ENCODE measurements at places on chromosomes 7 and 10.

GRCh38 chr10:71547876-71548846 lies 151.4 kb downstream of the CDH23 start:
- DNase-seq, result no peak

DNA sequence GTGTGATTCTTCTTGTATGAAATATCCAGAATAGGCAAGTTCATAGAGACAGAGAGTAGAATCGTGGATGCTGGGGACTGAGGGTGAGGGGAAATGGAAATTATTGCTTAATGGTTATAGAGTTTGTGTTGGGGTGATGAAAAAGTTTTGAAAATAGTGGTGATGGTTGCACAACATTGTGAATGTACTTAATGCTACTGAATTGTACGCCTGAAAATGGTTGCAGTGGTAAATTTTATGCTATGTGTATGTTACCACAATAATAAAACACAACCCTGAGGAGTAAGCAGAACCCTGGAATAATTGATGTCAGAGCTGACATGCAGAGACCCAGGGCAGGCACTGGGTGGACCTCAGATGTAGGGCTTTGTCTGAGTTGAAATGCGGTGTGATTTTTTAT lies 57.6 kb downstream of the TACR2 start:
- DNase-seq, result no peak

DNA sequence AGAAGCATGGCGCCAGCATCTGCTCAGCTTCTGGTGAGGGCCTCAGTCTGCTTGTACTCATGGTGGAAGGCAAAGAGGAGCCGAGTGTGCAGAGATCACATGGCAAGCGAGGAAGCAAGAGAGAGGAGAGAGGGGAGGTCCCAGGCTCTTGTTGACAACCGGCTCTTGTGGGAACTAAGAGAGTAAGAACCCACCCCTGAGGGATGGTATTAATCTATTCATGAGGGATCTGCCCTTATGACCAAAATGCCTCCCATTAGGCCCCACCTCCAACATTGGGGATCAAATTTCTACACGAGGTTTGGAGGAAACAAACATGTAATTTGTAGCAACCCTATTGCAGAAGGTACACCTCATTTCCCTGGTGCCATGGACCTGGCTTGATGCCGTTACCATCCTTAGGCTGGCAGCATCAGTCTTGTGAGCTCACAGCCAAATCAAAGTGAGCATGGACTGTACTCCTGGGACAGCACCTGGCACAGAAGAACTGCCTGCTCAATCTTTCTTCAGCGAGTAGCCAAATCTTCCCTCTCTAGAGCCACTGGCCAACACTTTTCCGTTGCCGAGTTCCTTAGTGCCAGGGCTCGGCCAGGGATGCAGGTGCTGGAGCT lies 6.5 kb downstream of the BTBD16 start:
- DNase-seq, result no peak

DNA sequence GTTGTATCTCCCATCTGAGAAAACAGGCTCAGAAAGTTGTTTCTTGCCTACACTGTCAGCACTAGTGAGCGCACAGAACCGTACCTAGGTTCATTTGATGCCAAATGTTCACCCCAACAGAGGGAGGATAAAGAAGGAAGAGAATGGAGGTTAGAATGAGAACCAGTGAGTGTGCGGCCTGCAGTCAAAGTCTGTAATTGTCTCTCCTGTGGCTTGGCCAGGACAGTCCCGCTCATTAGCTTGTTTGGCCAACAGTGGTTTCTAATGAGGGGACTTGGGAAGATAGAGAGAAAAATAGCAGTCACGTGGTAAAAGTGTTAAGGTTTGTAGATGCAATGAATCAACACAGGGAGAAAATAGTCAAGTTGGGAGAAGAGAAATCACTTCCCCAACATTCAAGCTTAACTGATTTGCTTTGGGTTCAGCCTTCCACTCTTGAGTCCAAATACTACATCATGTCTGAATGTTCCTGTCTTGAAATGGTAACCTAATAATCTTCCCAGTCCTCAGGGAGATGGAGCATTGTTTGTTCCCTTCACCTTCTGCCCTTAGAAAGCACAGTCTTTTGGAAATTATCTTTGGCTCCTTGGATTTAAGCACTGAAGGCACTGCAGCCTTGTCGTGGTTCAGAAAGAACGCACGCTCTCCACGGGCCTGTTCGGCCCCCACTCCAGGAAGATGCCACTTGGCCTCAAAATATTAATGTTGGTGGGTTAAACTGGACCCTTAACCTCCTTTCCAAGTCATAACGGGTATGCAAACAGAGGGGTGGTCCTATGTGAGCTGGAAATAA lies 360.4 kb upstream of the ZNF32 start:
- no peak for DNase-seq

DNA sequence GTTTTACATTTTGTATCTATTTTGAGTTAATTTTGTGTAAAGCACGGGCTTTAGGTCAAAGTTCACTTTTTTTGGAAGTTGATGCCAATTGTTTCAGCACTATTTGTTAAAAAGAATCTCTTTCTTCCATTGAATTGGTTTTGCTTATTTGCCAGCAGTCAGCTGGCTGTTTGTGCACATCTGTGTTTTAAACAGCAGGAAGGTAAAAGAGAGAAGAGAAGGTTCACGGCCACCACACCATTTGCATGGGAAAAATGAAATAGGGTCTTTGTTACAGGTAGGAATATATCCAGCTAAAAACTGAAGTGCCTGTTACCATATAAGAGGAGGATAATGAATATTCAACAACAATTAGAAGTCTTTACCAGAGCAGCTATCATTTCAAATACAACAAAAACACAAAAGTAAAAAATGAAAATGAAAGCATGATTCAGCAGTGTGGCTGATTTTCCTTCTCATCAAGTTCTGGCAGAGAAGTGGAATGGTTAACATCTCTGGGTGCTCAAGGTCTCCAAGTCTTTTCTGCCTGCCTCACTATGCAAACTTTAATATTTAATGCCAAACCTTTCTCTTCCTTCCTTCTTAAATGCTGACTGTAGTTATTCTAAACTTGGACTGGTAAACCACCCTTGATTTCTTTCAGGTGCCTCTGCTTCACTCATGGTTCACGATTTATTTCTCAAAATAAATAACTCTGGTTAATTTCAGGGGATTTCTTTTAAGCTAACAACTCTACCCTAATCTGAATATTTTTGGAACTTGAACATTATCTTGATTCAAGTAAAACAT lies 841.5 kb downstream of the GRM8 start:
- DNase-seq, result no peak

DNA sequence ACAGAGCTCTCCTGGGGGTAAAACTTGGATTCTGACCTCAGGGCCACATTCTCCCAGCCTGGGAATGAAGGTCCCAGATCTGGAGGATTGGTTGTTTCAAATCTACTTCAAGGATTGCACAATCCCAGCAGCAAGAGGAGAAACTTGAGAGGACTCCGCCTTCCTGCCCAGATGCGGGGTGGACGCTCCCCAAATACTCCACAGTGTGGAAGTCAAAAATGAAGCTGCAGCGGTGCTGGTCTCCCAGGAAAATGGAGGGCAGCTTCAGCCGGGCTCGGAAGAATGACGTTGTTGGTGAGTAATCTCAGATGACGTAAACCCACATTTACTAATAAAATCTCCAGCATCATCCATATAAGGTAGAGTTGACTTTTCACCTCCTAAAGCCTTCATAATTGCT lies 31.5 kb upstream of the PPP2R2D start:
- no peak for DNase-seq

- DNase-seq, result no peak
Measured at GRCh38 chr7:156558198-156558597, 82.4 kb upstream of the RNF32 start.

GRCh38 chr10:88840104-88840503 lies 11.5 kb downstream of the ANKRD22 start:
- no peak for DNase-seq

DNA sequence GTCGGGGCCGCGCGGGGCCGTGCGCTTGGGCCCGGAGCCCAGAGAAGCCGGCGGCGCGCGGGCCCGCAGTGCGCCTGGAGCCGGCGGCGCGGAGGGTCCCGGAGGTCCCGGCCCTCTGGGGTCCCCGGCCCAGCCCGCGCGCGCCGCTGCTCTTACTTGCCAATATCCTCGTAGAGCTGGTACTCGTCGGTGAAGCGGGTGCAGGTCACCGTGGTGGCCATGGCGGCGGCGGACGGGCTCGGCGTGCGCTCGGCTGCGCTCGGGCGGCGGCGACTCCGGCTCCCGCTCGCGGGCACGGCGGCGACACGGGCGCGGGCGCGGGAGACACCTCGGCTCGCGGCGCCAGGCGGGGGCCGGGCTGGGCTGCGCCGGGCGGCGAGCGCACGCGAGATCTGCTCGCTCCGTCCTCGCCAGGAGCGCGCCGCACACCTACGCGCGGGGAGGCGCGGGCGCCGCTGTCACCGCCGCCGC lies at the start of gene CAMK2B:
Gene CAMK2B, minus strand, starts transcription at position 394 of the 471 bp plus-strand sequence. Its CDS starts 173 bp downstream, at position 221.
- no peak for DNase-seq

DNA sequence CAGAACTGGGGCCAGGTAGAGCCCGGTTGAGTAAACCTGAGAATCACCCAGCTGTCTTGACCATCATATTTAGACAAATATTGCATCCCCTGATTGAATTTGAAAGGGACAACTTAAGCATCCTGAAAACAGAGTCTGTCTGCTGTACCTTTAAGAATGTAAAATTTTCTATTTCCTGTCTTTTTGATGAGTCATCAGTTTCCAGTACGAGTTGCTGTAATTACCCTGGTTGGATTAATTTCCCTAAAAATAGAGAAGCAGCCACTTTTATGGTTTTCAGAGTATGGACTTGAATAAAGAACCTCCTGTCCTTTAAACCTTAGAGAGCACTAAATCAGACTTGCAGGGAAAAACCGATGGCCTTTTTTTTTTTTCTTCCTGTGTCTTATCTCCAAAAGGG lies 164.6 kb upstream of the SH2B2 start:
- no peak for DNase-seq

GRCh38 chr7:66535414-66536329 lies 93.0 kb upstream of the KCTD7 start:
- DNase-seq, result no peak

DNA sequence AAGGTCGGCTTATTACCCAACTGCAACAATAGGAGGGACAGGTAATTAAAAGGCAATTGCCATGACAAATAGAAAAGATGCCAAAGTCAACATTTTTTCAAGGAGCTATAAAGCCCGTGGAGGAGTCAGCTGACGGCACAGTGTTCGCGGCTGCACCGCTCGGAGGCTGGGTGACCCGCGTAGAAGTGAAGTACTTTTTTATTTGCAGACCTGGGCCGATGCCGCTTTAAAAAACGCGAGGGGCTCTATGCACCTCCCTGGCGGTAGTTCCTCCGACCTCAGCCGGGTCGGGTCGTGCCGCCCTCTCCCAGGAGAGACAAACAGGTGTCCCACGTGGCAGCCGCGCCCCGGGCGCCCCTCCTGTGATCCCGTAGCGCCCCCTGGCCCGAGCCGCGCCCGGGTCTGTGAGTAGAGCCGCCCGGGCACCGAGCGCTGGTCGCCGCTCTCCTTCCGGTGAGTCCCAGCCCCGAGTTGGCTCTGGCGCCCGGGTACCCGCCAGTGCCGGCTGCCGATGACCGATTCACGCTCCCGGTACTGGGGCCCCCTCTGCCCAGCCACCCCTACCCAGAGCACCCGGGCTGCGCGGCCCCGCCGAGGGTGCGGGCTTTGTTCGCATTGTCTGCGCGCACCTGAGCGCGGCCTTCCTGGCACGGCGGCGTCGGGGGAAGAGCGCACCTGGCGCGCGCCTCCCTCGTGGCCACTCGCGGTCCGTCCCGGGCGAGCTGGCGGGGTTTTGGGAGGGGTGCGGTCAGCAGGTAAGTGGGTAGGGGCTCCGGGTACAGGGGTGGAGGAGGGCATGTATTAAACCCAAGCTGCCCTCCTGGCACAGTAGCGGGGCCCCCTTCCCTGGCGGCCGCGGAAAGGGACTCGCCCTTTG lies at the start of gene VWA2:
Gene VWA2, plus strand, starts transcription at position 138 of the 877 bp plus-strand sequence. CDS start 9,460 bp downstream, outside the sequence.
- peak; percentile 10 for DNase-seq

- DNase-seq, result no peak
Measured at GRCh38 chr10:100209303-100209702, 20.1 kb downstream of the CHUK start.

GRCh38 chr10:118483496-118483895 lies 112.0 kb downstream of the PRLHR start:
- DNase-seq, result no peak

DNA sequence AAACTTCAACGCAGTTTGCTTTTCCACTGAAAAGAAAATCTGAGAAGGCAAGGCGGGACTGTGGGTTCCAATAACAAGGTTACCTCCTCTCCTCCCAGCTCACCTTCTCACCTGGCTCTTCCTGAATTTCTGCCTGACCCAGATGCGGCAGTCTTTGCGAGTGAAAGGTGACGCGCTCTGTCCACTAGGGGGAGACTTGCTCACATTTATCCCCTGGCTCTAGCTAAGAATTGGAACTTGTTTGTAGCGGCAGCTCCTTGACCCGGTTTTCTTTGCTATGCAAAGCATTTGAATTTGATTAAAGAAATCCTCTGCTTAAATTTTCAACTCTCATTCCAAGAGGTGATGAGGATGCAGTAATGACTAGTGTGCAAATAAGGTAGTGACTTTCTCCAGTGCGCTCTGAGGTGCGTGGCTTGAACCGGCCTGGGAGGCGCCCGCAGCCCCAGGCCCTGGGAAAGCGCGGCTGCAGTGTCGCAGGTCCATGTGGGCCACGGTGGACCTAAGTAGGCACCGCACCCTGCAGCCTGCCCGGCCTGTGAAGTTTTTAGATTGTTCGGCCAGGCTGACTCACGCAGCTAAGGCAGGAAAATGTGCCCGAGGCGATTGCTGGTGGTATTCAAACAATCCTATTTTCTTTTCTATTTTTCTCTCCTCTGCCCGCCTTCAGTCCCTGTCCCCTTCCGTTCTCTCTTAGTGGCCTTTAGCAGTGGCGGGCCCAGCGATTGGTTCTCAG lies 336.9 kb upstream of the NPSR1 start:
- DNase-seq, result peak; percentile 41

DNA sequence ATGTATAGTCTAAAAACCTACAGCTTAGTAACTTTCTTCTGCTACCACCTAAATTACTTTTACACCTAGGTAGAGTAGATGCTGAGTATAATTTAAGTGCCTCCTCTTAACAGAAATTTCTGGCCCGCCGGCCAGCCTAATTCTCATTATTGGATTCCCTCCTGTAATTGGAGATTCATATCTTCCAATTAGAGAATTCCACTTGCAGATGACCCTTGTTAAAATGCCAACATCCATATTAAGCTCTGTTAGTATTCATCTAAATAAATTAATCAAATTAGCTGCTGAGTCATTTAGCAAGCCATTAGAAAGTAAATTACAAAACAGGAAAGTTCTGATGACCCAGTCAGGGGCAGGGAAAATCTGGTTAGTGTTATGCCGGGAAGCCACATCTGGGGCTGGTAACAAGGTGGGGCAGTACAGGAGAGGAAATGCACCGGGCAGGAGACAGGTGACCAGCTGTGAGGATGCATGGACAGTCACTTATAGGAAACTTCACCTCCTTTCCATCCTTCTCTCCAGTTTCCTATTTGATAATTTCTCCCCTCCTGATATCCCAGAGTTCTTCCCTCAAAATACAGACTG lies 82.8 kb downstream of the ORC5 start:
- DNase-seq, result no peak

- peak; percentile 71 for DNase-seq
Measured at GRCh38 chr7:100896732-100897608, 1.3 kb upstream of the ACHE start.

DNA sequence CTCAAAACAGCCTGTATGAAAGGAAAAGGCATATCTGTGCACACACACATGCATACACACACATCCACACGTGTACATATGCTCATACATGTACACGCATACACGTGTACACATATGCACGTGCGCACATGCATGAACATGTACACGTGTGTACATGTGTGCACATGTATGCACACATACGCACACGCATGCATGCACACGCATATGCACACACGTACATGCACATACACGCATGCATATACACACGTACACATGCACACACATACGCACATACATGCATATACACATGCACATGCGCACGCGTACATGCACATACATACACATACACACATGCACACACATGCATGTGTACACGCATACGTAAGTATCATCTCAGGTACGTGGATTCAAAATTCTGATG lies 19.4 kb downstream of the DIP2C start:
- DNase-seq, result no peak
